ENCODE measurements at places on chromosomes 6 and 20.

DNA sequence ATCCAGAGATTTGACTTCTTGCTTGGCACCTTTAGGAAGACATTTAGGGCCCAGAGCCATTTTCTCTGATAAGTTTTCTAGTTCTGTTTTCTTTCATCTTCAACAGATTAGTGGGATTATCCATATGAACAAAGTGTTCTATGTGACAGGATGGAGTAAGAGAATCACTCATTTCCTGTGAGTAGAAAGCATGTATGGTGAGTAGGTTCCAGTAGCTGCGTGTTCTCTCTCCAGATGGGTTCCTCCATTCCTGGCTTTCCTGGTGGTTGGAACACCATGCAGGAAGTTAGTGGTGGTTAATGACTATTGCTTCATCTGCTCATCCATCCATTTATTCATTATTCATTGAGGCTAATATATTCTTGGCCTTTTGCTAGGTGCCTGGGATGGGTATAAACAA is 54.0 kb downstream of the EFCAB8 start:
- DNase-seq, result no peak

- DNase-seq, result no peak
Observed at GRCh38 chr6:137749696-137750211, 117.3 kb upstream of the TNFAIP3 start.

GRCh38 chr20:19749618-19750071 is 8.4 kb upstream of the RIN2 start:
- DNase-seq, result no peak

DNA sequence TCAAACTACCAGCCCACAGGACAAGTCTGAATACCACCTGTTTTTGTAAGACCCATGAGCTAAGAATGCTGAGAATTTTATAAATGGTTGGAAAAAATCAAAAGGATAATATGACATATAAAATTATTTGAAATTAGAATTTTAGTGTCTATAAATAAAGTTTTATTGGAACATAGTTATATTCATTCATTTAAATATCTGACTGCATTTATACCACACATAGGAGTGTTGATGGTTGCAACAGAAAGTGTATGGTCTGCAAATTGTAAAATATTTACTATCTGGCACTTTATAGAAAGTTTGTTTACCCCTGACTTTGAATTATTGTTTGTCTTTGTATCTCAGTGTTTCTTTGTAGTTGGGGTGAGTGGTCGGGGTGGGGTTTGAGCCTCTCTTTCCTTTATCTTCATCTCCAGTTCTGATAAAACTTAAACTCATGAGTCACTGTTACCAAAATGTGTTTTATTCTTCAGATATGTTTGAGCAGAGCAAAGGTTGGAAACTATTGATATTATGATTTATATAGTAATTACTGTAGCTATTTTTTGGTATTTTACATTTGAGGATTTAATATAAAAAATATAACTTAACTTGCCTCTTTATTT is 55.5 kb downstream of the CD2AP start:
- DNase-seq, result no peak

DNA sequence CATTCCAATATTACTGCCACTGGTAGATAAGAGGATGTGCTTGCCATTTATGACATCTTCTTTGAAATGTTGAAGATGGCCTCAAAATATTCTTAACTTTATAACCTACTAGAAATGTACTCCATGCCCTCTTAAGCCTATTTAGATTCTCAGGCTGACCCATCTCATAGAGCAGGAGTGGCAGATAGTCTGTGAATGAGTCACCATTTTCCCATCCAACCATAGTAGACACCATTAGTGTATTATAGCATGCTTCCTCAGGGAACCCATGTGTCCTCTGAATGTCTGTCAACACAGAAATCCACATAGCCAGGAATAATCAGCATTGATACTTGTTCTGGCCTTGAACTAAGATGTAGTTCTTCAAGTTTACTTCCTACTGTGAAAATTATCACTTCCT is 150.2 kb downstream of the IMPG1 start:
- no peak for DNase-seq

DNA sequence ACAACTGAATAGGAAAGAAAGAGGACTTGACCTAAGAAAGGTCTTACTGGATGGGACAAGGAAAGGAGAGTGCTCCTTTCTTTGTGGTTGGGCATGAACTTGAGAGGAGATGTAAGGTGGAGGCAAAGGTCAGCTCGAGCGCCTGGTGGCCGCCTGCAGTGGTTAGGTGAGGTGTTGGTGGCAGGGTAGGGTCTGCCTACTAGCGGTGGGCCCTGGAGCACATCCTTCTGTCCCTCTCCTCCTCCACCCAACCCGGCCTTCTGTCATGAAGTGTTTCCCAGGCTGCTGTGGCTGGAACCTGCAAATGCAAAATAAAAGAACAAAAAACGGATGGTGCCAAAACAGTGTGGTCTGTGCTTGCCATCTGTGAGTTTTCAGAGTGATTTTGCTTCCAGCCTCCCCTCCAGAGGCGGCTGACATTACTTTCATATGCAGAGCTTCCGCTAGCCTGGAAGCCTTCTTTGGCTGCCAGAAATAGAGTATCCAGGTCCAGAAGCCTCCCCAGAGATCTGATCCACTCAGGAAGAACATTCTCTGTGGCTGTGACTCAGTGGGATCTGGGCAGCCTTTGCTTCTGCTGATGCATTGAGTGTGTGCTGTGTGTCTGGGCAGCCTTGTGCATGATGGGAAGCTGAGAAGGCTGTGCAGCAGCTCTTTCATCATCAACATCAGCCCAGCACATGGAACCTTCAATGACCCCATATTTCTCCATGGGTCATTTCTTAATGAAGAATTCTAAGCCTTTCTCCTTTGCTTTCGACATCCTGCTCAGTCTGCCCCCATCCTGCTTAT is 79.8 kb upstream of the FAM184A start:
- DNase-seq, result no peak

DNA sequence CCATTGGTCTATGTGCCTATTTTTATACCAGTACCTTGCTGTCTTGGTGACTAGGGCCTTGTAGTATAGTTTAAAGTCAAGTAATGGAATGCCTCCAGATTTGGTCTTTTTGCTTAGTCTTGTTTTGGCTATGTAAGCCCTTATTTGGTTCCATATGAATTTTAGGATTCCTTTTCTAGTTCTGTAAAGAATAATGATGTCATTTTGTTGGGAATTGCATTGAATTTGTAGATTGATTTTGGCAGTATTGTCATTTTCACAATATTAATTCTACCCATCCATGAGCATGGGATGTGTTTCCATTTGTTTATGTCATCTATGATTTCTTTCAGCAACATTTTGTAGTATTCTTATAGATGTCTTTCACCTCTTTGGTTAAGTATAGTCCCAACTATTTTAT is 96.4 kb upstream of the PAK5 start:
- DNase-seq, result no peak

- no peak for DNase-seq
Observed at GRCh38 chr20:37357481-37358365, 11.8 kb downstream of the SRC start.

GRCh38 chr6:12170351-12171092 is 119.6 kb upstream of the EDN1 start:
- no peak for DNase-seq

DNA sequence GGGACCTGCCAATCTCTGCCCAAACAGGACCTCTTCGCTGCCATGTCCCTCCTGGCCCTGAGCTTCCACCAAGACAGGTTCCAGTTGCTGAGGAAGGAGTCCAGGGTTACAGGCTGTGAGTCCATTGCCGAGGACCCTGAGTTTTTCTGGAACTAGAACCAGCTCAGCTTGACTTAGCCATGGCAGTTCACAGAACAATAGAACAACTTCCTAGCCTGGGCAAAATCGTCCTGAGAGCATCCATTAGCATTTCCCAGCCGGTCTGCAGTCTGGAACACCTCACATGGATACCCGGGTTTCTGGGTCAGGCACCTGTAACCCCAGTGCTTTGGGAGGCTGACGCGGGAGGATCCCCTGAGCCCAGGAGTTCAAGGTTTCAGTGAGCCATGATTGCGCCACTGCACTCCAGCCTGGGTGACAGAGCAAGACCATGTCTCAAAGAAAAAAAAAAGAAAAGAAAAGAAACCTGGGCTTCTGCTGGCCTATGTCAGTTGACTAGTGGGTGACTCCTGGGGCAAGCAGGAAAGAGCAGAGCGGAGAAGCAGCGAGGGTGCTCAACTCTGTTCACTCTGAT is 90.3 kb downstream of the TCP11 start:
- no peak for DNase-seq

DNA sequence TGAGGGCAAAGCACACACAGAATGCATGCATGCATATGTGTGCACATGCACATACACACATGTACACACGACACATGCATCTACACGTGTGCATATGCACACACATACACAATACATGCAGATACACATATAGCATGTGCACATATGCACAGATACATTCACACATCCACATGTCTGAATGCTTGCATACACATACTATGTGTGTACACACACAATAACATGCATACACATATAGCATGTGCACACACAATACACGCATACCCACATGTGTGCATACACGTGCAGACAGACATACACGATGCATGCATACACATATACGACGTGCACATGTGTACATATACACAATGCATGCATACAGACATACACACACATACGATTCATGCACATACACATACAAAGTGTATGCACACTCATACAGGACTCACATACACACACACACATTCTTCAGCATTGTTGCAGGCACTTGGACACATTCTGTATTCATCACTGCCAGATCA is 24.2 kb upstream of the IRF4 start:
- no peak for DNase-seq

- DNase-seq, result no peak
Observed at GRCh38 chr6:168083514-168083885, 4.5 kb upstream of the FRMD1 start.

GRCh38 chr6:150729188-150729748 is 129.6 kb downstream of the PLEKHG1 start:
- no peak for DNase-seq

GRCh38 chr6:37192666-37193065 is 22.7 kb downstream of the PIM1 start:
- no peak for DNase-seq

DNA sequence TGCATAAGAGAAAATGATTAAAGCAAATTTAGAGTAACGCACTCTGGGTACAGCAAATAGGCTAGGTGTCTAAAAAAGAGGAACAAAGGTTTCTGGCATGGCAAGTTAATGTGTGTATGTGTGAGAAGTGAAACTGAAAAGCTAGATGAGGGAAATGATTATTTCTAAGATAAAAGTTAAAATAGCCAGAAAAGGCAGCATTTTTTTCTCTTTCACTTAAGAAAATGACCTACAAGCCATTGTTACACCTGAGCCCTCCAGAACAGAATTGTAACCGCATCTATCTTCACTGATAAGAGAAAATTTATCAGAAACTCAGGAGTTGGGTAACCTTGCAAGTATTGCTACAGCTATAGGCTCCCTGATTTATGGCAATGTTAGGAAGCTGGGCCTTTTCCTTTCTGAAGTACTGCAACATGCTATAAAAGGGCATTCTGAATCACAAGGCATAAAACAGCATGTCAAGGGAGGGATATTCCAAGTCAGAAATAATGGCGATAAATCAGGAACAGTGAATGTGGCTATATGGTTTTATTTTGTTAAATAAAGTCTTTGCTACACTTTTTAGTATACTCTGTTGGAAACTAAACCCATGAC is 395.3 kb downstream of the TBC1D32 start:
- DNase-seq, result no peak

GRCh38 chr6:24997905-24998304 is 62.1 kb upstream of the RIPOR2 start:
- no peak for DNase-seq

- DNase-seq, result no peak
Observed at GRCh38 chr6:155093430-155093829, 98.3 kb downstream of the TIAM2 start.

DNA sequence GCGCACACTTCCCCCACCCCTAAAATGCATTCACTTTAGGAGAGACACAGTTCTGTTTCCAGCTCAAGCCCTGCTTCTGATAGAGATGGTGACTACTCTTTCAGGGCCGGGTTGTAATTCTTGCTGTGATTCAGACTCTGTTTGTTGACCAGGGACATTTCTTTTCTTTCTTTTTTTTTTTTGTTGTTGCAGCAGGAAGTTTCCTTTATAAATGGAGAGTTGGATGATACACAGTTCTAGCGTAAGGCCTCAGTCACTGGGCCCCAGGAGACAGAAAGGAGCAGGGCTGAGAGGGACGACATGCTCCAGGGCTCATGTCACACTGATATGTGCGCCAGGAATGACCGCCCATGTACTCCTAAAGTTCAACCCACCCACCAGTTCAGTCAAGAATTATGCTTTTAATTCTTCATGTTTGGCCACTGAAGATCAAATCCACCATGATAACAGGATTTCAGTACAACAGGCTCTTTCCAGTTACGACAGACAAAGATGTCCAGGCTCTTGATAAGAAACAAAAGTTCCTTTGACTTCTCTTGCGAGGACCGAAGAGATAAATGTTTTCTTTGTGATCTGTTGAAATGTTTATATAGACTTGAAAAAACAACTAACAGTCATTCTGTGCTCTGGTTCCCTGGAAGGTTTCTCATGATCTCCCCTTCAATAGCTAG is 142.5 kb downstream of the CD164 start:
- DNase-seq, result no peak

DNA sequence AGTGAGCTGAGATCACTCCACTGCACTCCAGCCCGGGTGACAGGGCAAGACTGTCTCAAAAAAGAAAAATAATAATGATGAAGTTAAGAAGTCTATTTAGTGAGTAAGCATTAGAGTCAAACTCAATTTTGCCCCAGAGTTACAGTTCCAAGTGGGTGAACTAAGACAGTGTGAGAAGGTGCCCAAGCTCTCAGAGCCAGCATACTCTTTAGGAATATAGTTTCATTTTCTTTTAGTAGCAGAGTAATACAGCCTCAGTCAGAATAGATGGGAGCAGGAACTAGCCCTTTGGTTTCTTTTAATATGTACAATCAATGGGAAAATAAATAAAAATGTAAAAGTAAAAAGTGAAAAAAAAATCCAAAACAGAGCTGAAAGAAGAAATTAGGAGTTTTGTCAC is 87.0 kb upstream of the ADGRF1 start:
- DNase-seq, result no peak

GRCh38 chr6:111129013-111129412 is 41.7 kb downstream of the SLC16A10 start:
- no peak for DNase-seq

DNA sequence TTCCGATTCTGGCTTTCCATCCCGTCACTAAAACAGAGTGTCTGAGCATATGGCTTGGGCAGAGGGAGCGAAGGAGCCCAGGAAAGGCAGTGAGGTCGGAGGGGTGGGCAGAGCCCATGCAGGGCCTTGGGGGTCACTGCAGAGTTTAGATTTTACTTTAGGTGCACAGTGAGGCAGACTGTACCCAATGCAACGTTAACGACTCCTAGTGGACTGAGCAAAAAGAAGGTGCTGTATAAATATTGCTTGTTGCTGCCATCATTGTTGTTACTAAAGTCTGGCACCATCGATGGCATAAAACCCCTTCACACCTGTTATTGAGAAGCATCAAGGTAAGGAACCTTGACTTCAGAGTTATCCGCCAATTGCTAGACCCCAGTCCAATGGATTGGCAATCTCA is 119.0 kb downstream of the EYA2 start:
- no peak for DNase-seq

- DNase-seq, result no peak
Observed at GRCh38 chr6:53929041-53929820, 134.4 kb downstream of the LRRC1 start.

- no peak for DNase-seq
Observed at GRCh38 chr6:132236744-132237143, 164.5 kb downstream of the MOXD1 start.
